Heart left ventricle (tissue), 16 donors: ENCODE measurements at places on chromosomes 7 and 10. TPM values are rescaled to one million over a fixed set of nuclear protein-coding genes. Genes with fewer than 3 reads are reported as not detected.

GRCh38 chr10:818010-818409 is 113.5 kb downstream of the LARP4B start:
- H3K4me1 ChIP-seq, result peaks cover 34% of the 10 kb centered on the region
- H3K27me3 ChIP-seq, result no peaks in the 10 kb centered on the region
- peaks cover 98% of the 10 kb centered on the region for H3K36me3 ChIP-seq
- no peak for DNase-seq

DNA sequence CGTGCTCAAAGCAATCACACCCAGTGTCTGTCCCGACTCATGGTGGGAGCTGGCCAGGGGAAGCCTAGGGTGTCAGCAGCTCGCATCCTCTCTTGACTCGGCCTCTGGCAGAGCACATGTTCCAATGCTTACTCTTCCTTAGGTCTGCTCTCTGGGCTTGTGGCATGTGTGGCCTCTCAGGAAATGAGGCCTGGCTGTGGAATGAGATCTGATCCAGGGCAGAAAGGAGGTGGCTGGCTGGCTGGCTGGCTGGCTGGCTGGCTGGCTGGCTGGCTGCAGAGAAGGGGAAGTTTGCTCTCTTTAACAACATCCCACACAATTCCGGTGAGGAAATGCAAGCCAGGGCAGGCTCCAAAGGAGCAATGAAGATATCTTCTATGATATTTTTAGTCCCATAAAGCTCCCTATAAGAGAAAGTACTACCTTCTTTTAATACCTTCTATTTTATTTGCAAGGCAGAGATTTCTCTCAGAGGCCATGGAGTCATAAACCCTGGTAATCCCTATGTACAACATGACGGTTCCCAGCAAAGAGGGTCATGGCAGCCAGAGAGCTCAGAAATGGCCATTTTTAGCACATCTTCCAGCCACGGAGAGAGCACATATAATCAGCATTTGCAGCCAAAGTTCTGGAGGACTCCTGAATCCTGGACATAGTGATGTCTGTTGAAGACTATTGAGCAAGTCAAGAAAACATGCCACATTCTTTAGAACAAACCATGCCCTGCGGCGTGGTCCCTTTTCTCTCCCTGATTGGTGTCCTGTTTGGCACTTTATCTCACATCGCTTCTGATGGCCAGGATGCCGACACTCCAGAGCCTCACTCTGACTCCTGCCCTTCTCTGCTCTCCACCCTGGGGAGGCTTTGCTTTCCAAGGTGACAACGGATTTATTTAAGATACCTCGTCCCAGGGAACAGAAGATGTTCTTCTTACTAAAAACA is 153.7 kb downstream of the FANK1 start:
- H3K27ac ChIP-seq, result no peak overlapping the region
- DNase-seq, result no peak
- no peaks in the 10 kb centered on the region for H3K36me3 ChIP-seq
- no peak overlapping the region for H3K4me3 ChIP-seq
- peaks cover 18% of the 10 kb centered on the region for H3K4me1 ChIP-seq

DNA sequence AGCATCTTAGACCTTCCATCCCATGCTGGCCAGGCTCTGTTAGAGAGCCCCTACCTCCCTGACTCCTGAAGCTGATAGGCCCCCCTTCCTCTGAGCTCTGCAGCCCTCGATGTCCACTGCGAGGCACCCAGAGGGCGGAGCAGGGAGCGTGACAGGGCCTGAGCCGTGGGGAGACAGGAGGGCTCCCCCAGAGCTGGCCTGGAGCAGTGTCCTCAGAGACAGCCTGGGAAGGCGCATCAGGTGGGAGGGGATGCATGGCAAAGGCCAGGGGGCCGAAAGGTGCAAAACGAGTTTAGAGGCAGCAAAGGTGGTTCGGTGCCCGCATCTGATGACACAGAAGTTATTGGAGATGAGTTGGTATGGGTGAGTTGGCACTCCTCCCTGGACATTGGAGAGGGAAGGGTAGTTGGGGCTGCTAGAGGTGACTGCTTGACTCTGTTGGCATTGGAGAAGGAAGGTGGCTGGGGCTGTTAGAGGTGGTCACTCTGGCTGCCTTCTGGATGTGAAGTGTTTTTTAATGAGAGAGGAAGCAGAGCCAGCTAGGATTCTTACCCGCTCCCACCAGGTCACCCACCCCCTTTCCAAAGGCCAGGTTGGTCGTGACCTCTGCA is 53.1 kb downstream of the PRF1 start:
- H3K27me3 ChIP-seq, result no peaks in the 10 kb centered on the region
- no peak overlapping the region for H3K4me3 ChIP-seq
- no peak overlapping the region for H3K27ac ChIP-seq
- H3K4me1 ChIP-seq, result peaks cover 8% of the 10 kb centered on the region
- H3K36me3 ChIP-seq, result peaks cover 13% of the 10 kb centered on the region
- DNase-seq, result no peak

DNA sequence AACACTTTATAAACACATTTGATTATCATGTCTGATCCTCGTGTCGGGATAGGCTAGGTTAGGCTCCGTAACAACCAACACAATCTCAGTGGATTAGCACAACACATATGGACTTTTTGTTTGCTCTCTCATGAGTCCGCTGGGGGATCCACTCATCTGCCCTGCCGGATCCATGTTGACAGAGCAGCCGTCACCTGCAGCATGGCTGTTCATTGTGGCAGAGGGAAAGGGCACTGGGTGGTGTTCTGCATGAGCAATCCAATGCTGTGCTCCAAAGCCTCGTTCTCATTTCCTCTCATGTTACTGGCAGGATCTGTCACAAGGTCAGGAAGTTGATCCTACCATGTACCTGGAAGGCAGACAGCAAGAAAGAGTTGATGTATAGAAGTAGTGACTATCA is 62.5 kb upstream of the RAPGEF5 start:
- no peak overlapping the region for H3K4me3 ChIP-seq
- DNase-seq, result no peak
- no peak overlapping the region for H3K27ac ChIP-seq
- no peaks in the 10 kb centered on the region for H3K4me1 ChIP-seq
- H3K27me3 ChIP-seq, result no peaks in the 10 kb centered on the region
- no peaks in the 10 kb centered on the region for H3K36me3 ChIP-seq

DNA sequence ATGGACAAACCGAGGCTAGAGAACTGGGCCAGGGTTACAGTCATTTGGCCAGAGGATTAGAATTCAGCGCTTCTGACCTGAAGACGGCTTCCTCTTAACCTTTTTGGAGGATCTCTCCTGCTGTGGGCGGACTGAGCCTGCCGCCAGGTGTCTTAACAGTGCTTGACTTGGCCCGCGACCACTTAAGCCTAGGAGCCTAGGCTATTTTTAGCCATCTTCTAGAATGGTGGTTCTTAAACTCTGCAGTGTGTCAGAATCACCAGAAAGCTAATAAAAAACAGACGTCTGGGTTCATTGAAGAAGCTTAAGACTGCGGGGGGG is 722 bp downstream of the MDH2 start:
- H3K27me3 ChIP-seq, result no peaks in the 10 kb centered on the region
- peak overlapping the region; percentile 87 for H3K4me3 ChIP-seq
- peaks cover 13% of the 10 kb centered on the region for H3K36me3 ChIP-seq
- no peak for DNase-seq
- H3K4me1 ChIP-seq, result peaks cover 31% of the 10 kb centered on the region

- no peaks in the 10 kb centered on the region for H3K36me3 ChIP-seq
- no peaks in the 10 kb centered on the region for H3K27me3 ChIP-seq
- no peaks in the 10 kb centered on the region for H3K4me1 ChIP-seq
- DNase-seq, result no peak
Observed at GRCh38 chr7:119382726-119383125, 890.2 kb upstream of the KCND2 start.

GRCh38 chr7:142500366-142500765 is 242.5 kb upstream of the PRSS58 start:
- no peak for DNase-seq
- H3K4me3 ChIP-seq, result no peak overlapping the region
- peaks cover 7% of the 10 kb centered on the region for H3K4me1 ChIP-seq
- H3K27ac ChIP-seq, result no peak overlapping the region
- no peaks in the 10 kb centered on the region for H3K36me3 ChIP-seq

GRCh38 chr10:43693602-43694001 is 44.9 kb upstream of the ZNF32 start:
- H3K27me3 ChIP-seq, result no peaks in the 10 kb centered on the region
- H3K27ac ChIP-seq, result no peak overlapping the region
- no peak for DNase-seq
- no peak overlapping the region for H3K4me3 ChIP-seq
- H3K36me3 ChIP-seq, result no peaks in the 10 kb centered on the region
- peaks cover 14% of the 10 kb centered on the region for H3K4me1 ChIP-seq

GRCh38 chr7:28358423-28358868 is 53.9 kb upstream of the CREB5 start:
- no peaks in the 10 kb centered on the region for H3K36me3 ChIP-seq
- no peak overlapping the region for H3K4me3 ChIP-seq
- H3K4me1 ChIP-seq, result peaks cover 4% of the 10 kb centered on the region
- H3K27ac ChIP-seq, result no peak overlapping the region

- peak overlapping the region; percentile 90 for H3K4me3 ChIP-seq
- no peaks in the 10 kb centered on the region for H3K27me3 ChIP-seq
- H3K36me3 ChIP-seq, result no peaks in the 10 kb centered on the region
Observed at GRCh38 chr10:92590623-92591549, 2.0 kb upstream of the KIF11 start.

DNA sequence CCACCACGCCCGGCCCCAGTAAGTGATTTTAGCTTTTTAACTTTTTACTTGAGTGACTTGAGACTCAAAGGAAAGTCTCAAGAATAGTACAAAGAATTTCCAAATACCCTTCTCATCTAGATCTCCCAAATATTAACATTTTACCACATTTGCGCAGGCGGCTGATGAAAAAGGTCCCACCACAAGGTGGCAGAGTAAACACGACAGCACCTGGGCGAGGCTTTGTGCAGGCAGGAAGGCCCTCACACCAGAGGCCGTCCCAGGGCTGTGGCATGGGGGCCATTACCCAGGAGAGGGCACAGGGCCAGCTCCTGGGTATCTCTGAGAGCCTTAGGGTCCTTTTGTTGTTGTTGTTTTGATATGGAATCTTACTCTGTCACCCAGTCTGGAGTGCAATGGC is 50.0 kb upstream of the WIPI2 start:
- H3K27ac ChIP-seq, result no peak overlapping the region
- H3K4me1 ChIP-seq, result no peaks in the 10 kb centered on the region
- no peaks in the 10 kb centered on the region for H3K36me3 ChIP-seq
- no peak for DNase-seq
- H3K27me3 ChIP-seq, result no peaks in the 10 kb centered on the region

DNA sequence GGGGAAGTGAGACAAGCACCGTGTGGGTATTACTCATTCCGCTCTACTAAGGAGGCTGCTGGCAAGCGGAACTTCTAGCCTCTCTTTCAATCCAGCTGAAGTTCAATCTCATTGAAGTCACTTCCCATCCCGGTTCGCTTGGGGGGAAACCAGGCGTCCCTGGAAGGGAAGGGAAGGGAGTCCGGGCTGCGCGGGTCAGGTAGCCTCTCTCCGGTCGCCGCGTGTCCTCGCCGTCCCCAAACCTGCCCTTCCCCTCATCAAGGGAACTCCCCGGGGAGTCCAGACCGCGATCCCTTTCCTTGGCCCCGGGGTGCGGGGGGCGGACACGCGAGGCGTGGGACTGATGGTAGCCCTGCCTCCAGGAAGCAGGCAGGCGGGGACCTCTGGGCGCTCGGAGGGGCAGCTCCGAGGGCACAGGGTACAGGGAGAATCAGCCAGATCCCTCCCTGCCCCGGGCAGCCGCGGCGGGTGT is 598 bp upstream of the ZEB1 start:
- no peaks in the 10 kb centered on the region for H3K36me3 ChIP-seq
- H3K4me3 ChIP-seq, result peak overlapping the region; percentile 83
- H3K27me3 ChIP-seq, result no peaks in the 10 kb centered on the region
- H3K4me1 ChIP-seq, result peaks cover 24% of the 10 kb centered on the region

DNA sequence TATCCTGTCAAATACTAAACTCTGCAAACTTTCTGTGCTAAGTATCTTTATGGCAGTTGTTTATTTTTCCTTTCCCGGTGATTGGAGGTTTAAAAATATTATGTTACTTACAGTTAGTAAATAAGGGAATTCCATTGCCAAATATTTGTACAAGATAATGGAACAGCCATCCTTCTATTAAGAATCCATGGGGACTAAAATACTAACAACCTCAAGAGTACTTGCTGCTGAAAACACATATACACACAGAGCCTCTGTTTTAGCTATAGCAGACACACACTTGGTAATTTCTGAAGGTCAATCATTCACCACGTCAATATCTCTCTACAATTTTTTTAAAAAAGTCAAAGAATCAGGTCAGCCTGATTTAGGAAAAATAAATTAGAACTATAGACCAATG is 32.4 kb downstream of the TSPAN12 start:
- peaks cover 5% of the 10 kb centered on the region for H3K4me1 ChIP-seq
- no peaks in the 10 kb centered on the region for H3K36me3 ChIP-seq
- no peak for DNase-seq
- no peak overlapping the region for H3K27ac ChIP-seq
- H3K4me3 ChIP-seq, result no peak overlapping the region

- no peaks in the 10 kb centered on the region for H3K4me1 ChIP-seq
- DNase-seq, result no peak
- no peaks in the 10 kb centered on the region for H3K36me3 ChIP-seq
- H3K27ac ChIP-seq, result no peak overlapping the region
- no peaks in the 10 kb centered on the region for H3K27me3 ChIP-seq
Observed at GRCh38 chr10:3413937-3414666, 241.5 kb upstream of the PITRM1 start.

Gene MCM7
- 14.9 TPM for total RNA-seq

Gene FAM131B
- 0.79 TPM for total RNA-seq

Gene BAIAP2L1
- total RNA-seq, result 1.5 TPM

Gene HECW1
- total RNA-seq, result not detected

Gene HMX2
- total RNA-seq, result not detected

Gene TCF7L2
- 5.9 TPM for total RNA-seq
